Smooth muscle cell of the brain vasculature (primary cell): ENCODE measurements at places on chromosomes 6 and 20.
A peak's percentile ranks its signal among the peaks of the same experiment; 100 is the strongest.

DNA sequence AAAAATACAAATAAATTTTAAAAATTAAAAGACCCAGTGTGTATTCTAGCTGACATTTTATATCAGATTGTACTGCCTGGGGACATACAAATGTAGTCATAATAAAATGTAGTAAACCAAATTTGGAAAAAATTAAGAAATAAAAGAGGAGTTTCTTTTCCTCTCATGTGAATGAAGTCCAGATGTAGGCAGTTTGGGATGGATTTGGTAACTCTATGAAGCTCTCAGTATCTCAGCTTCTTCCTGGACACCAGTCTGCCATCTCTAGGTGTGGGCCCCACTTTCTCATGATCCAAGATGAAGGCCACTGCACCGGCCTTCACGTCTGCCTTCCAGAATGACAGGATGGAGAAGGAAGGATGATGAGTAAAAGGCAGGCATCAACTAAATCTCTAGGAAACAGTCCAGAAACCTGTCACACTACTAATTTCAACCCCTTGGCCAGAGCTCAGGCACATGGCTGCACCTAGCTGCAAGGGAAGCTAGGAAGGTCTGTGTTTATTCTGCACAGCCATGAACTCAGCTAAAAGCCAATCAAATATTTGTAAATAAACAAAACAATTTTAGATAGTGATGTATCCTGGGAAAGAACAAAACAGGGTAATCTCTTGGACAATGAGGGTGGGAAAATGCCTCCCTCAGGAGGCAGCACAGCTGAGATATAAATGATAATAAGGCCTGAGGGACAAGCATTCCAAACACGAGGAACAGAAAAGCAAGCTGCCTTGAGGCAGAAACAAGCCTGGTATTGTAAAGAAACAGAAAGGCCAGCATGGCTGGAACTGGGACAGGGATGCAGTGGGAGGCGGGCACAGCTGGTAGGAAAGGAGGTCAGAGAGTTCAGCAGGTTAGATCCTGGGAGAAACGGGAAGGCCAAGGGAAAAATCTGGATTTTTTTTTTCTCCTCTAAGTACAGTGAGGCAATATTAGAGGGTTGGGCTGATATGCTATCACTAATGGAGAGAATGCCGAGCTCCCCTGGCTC lies 88.5 kb upstream of the PTPN1 start:
- DNase-seq: no peak

DNA sequence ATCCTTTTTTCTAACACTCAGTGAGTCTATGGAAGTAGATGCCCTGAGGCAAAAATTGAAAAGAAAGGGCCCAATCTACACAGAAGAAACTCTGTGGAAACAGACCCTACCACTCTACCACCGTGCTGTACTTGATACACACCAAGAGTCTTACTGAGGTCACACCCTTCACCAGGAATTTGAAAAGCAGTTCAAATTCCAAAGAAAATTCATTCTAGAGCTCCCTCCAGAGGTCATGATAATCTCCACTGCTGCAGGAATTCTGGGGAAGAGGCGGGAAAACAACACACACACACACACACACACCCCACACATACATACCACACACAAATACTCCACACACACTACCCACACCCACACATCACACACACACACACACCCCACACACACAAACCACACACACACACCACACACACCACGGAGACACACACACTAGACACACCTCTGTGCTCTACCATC lies 336.8 kb downstream of the HDGFL1 start:
- DNase-seq: no peak

GRCh38 chr20:38219006-38219950 lies 41.3 kb downstream of the KIAA1755 start:
- no peak for DNase-seq

GRCh38 chr6:44156494-44157151 lies 2.0 kb upstream of the CAPN11 start:
- no peak for DNase-seq

DNA sequence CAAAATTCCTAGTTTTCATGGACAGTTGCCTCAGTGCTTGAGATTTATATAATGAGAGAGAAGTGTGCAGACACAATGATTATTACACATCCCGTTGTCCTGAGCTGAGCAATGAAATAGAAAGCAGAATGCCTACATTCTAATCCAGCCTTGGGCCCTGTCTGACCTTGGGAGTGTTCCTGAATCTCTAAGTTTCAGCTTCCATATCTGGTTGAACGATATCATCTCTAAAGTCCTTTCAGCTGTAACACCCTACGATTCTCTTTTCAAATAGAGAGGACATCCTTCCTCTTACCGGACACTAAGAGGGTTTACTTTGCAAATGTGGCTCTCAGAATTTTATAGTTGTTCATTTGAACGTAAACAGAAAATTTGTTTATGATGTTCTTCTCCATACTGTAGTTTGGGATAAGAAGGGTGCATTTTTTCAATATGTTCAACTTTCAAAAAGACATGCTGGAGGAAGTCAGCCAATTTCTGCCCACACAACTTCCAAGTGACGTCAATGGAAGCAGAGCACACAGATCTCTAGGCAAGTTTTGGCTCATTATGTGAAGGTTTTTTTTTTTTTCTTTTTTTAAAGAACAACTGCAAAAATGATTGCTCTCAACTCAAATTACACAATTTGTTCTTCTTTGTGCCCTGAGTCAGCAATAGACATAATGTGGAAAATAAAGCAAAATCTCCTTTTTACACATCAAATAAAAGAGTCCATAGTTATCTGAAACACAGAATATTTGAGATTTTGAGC lies 50.4 kb downstream of the PDE7B start:
- DNase-seq: peak; percentile 23

- DNase-seq: no peak
Observed at GRCh38 chr6:16438718-16439591, 200.6 kb downstream of the GMPR start.

DNA sequence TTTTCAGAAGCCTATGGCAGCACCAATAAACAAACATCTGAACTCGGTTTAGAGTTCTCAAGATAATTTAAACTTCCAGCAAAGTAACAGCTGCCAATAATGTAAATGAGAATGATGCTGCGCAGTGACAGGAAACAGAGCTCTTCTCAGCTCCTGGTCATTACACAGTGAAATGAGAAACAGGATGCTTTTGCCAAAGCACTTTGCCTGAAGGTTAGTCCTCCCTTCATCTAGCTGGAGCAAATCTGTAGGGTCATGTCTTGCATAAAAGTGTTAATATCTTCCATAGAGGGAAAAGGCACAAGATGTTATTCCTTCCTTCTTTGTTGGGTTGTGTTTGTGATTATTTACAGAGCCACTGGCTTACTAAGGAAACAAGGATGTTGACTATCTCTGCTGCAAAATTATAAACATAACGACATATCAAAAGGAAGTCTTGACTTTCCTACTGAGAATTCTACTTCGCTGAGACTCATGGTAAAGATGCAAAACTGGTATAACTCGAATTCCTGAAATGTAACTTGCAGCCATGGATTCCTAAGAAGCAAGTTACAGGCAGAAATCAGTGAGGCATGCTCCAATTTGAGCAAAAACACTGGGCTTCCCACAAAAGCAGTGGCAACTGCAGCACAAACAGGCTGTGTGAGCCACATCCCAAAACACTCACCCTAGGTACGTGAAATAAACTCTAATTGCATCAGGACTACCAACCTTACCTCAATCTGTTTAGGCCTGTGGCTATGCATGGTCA lies 102.5 kb upstream of the BEND6 start:
- no peak for DNase-seq

DNA sequence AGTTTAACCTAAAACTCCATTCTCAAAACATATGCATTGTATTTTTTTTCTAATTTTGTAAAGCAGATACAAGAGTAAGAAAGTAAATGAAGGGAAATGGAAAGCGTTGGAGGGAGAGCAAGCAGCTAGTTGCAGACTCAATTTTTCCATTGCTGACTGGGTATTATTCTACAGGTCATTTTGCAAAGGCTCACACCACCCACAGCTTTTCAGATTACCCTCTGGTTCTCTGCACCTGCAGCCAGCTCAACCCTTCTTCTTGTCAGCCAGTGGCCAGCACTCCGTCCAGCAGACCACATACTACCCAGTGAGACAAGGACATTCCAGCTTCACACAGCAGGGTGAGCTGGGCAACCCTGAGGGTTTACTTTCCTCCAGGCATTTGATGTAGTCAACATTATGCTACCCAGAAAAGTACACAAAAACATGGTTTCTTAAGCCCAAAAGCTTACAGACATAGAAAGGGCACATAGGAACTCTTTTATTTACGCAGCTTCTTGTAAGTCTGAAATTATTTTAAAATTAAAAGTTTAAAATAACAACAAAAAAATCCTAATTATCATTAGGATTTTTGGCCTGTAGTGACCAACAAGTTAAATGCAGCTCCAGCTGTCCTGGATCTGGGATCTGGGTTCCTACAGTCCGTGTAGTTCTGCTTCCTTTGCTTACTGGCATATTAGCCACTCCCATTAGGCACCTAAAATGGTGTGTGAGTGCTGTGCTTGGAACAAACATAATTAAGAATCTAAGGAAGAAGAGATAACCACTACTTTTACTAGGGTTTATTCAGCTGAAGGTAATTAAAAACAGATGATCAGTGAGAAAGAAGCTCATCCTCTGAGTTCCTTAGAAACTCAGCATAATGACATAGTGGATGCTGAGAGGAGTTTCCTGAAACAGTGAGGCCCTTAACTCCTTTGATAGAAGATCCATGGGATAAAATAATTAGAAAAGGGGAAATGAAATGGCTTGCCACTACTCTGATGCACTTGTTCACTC lies 185.3 kb downstream of the PKHD1 start:
- DNase-seq: no peak

- DNase-seq: no peak
Observed at GRCh38 chr6:47587493-47587892, 109.9 kb downstream of the CD2AP start.

GRCh38 chr20:36218380-36219064 lies 17.8 kb upstream of the AAR2 start:
- DNase-seq: no peak

DNA sequence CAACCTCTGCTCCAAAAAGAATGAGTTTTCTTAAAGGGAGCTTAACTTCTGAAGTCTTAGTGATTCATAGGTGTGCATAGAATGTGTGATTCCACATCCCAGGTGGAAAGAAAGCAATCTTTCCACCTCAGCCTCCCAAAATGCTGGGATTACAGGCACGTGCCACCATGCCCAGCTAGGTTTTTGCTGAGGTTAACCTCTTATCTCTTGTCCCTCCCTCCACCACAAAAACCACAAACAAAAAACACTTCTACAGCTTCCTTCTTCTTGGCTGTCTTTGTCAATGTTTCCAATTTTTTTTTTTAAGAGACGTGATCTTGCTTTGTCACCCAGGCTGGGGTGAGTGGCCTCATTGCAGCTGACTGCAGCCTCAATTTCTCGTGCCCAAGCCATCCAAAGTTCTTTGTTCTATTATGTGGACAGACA lies 8.1 kb upstream of the CSE1L start:
- DNase-seq: no peak

GRCh38 chr20:58579819-58580473 lies 64.7 kb upstream of the APCDD1L start:
- no peak for DNase-seq

DNA sequence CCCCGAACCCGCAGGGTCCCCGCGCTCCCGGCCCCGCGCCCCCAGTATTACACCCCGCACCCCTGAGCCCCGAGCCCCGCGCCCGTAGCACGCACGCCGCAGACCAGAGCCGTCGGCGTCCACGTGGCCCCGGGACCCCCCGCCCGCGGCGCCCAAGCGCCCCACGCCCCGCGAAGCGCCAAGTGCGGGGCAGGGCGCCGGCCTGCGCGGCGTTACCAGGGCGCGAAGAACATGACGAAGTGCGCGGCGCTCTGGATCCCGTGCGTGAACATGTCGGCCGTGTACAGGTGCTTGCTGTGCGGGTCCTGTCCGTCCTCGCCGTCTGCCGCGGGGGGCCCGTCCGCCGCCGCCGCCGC lies 312 bp downstream of the TXNDC5 start:
- no peak for DNase-seq

- DNase-seq: no peak
Observed at GRCh38 chr6:155030148-155030720, 35.1 kb downstream of the TIAM2 start.

DNA sequence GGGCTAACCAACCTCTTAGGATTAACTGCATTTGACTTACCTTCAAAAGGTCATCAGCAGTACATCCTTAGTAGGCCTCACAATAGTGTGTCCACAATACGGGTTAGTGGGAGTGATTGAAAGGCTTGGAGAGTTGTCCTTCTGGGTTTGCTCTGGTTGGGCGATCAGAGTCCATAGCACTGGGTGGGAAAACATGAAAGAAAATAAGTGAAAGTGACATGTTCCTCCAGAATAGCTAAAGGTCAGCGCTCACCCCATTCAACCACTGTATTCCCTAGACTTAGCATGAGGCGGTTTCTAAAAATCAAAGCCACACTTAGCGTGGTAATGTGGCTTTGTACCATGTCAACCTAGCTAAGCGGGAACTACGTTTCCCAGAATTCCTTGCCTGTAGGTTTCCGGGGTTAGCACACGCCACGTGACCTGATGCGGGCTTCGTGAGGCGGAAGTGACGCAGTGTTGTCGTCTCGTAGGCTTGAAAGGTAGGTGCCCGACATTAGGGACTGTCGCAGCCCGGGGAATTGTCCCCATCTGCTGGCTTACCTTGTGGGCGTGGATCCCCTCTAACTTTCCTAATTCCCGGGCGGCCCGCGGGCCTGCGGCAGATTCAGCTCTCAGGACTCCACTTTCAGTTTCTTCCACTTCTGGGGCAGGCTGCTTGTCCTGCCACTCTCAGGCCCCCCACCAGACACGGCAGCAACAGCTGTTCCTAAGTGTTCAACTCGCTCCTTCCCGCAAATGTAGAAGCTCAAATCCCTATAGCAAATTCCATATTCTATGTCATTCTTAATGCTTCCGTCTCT lies 19.8 kb upstream of the SCP2D1 start:
- DNase-seq: peak; percentile 74

GRCh38 chr6:24445704-24446103 lies 43.0 kb downstream of the MRS2 start:
- no peak for DNase-seq

GRCh38 chr20:48141660-48142515 lies 356.6 kb upstream of the SULF2 start:
- no peak for DNase-seq

DNA sequence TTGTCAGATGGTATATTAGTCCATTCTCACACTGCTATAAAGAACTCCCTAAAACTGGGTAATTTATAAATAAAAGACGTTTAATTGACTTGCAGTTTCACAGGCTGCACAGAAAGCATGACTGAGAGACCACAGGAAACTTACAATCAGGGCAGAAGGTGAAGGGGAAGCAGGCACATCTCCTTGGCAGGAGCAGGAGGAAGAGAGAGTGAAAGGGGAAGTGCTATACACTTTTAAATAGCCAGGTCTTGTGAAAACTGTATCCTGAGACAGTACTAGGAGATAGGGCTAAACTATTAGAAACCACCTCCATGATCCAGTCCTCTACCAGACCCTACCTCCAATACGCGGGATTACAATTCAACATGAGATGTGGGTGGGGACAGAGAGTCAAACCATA lies 193.9 kb upstream of the KCNG1 start:
- no peak for DNase-seq
